ENCODE measurements at places on chromosomes 3 and 15.

DNA sequence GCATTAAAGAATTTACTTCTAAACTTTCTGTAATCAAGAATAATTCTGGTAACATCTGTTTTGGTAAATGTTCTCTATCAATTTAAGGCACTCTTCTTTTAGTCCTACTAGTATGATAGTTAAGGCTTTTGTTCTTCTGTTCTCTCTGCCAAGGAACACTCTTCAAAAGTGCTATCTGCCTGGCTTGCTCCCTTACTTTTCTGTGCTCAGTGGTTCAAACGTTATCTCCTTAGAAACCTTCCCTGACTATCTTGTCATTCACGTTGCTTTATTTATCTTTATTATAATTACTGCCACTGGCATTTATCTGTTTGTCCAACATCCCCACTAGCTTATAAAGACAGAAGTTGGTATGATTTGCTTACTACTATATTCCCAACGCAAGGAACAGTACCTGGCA is 59.2 kb downstream of the RFX7 start:
- no peak for DNase-seq

DNA sequence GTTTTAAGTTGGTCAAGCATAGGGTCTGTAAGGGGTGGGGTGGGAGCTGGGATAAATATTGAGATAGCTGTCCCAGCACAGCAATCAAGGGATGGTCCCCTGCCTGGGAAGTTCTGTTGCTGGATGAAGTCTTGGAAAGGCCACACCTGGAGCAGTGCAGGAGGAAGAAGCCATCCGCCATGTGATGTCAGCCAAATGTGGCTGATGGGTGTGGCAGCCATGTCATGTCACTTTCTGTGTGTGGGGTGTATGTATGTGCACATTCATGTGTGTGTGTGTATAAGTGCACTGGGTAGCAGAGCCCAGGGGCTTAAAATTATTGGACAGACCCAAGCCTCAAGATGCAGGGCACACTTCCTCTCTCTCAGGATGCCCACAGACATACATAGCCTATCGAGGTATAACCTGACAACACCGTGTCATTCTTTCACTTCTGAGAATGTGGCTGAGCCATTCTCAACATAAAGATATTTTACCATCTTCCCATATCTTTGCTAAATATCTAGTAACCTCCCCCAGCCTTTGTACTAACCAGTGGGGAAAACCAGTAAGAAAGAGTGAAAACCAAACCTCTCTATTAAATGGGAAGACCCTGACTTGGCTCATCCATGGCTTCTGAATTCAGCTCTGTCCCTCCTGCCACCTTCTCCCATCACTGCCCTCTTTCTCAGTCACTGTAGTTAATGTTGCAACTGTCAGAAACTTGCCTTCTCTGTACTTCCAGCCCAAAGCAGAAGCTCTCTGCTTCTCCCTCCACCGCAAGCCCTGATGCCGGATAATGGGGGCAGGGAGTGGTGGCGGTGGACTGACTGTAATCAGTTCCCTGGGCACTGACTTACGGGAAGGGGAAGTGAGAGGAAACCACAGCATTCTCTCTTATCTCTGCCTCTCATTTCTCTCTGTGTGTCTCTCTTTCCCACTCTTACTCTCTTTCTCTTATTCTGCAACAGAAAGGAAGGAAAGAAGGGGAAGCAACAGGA is 11.2 kb downstream of the TNFSF10 start:
- DNase-seq: no peak

DNA sequence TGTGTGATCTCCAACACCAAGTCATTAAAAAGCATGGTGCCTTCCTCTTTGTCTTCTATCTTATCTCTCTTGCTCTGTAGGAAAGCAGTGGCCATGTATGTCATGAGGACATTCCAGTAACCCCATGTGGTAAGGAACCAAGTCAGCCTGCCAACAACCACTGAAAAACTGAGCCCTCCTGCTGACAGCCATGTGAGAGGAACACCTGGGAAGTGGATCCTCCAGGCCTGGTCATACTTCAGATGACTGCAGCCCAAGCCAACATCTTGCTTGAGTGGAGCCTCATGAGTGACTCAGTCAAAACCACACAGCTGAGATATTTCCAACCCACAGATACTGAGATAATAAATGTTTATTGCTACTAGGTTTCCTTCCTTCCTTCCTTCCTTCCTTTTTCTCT is 597.3 kb downstream of the ZIC1 start:
- DNase-seq: no peak

DNA sequence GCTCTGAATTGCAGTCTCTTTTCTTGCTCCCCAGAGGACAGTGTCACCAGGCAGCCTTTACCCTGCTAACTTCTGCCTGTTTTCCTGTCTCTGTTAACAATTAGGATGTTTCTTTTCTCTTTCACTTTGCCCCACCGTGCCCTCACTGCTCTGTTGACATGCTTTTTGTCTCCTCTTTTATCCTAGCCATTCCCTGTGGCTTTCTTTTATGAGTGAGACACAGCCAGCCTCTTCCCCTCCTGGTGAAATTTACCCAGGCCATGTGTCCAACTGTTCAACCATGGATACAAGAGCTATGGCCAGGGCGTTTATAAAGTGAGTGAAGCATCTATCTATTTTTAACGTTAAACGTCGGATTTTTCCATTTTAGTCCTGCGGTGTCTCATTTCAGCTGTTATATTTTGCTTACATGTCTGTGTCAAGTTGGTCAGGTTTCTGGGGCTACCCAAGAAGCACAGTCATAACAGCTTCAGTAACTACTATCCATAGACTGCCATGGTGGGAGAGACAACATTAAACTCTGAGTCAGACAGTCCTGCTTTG is 443.2 kb upstream of the AZI2 start:
- no peak for DNase-seq

DNA sequence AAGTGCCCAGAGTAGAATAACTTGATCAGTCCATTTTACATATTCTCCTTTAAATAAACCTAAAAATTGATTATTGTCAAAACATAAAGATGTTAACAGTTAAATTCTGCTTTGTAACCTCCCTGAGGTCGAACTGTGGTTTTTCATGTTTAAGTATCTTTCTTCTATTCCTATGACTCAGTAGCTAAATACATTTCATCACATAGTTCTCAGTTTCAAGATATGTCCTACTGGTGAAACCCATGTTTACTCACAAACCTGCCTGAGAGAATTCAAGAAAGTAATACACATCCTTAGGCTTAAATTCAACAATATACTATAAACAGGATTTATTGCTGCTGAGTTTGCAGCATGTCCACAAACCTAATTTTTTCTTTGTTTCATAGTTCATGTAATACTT is 692.9 kb downstream of the ZPLD1 start:
- peak; percentile 30 for DNase-seq

- DNase-seq: no peak
Measured at GRCh38 chr3:107250221-107250620, 127.0 kb upstream of the CCDC54 start.

DNA sequence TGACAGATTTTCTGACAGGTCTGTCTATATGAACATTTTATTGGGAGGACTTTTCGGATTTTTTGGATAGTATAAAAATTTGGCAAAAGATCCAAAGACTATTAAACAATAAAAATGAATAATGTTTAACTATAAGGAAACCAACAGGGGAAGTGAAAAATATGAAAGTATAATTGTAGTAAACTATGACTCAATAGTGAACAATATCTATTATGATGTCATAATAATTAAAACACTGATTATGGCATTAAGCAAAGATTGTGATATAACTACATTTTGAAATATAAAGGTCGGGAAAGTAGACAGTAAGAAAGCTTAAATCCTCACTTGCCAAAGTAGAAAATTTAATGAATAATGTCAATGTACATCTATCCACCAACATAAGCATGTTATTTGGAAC is 44.3 kb upstream of the CNTN6 start:
- DNase-seq: no peak

DNA sequence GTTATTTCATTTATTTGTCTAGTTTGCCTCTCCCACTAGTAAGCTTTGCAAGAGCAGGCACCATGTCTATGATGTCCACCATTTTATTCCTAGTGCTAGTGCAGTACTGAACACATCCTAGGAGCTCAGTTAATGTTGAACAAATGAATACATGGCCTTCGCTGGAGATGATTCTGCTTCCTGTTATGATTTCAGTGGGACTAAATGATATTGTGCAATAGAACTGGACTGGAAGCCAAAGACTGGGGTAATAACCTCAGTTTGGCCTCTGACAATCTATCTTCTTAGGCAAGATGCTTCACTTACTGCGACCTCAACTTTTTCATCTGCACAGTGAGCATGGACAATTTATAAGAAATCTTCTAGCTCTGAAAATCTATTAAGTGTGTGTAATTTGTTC is 191.3 kb downstream of the ADAMTSL3 start:
- no peak for DNase-seq

DNA sequence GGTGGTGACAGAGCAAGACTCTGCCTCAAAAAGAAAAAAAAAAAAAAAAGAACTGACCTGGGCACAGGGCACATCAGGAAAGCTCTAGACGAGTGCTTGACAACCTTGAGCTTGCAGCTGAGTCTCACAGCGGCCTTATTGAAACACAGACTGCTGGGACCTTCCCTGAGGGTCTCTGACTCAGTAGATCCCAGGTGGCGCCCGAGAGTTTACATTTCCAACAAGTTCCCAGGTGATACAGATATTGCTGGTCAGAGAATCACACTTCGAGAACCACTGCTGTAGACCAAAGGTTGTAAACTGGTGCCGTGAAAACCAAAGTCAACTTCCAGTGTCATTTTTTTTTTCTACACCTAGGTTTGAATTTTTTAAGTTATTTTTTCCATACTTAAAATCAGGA is 573.2 kb upstream of the MDFIC2 start:
- DNase-seq: no peak

DNA sequence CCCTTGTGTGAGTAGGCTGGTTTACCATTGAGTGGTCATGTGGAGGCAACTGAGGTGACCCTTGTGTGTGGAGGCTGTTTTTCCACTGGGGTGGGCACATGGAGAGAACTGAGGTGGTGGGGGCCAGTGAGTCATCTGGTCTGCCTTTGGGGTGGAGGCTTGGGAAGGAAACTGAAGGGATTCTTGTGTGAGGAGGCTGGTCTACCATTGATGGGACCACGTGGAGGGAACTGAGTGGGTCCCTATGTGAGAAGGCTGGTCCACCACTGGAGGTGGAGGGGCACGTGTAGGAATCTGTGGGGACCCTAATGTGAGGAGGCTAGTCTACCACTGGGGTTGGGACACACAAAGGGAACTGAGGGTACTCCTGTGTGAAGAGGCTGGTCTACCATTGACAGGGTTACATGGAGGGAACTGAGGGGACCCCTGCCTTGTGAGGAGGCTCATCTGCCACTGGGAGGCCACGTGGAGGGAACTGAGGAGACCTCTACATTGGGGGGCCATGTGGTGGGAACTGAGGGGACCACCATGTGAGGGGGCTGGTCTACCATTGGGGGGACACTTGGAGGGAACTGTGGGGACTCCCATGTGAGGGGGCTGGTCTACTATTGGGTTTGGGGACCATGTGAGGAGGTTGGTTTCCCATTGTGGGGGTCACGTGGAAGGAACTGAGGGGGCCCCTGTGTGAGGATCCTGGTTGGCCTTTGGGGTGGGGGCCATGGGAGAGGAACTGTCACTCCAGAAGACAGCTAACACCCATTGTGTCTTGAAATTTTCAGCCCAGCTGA is 164.5 kb downstream of the WNT7A start:
- peak; percentile 4 for DNase-seq

DNA sequence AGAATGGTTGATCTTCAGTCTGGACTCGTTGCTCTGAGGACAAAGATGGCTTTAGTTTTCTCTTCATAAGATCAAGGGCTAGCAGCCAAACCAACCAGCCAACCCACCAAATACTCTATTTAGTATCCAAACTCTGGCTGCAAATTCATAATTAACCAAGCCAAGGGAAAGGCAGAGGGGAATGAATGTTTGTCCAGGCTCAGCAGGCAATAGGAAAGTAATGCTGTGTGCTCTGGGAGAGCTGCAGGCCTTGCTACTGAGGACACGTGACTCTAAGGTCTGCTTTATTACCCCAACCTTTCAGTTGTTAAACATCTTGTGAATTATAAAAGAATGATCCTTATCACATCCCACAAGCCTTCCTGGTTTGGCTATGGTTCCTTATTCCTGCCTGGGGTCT is 52.3 kb upstream of the GALNT15 start:
- DNase-seq: no peak

DNA sequence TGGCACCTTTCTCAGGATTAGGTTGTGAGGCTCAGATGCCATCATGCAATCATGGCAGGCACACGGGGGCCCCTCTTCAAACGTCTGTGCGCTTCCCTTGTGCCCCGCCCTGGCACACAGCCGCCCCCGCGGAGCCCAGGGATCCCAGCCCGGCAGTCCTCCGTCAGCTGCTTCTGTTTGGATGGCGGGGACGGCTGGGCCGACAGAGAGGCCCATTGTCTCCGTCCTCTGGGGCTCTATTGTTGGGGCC is 849 bp upstream of the HDAC11 start:
- no peak for DNase-seq

GRCh38 chr15:91413142-91413541 is 313.1 kb downstream of the SV2B start:
- DNase-seq: no peak

GRCh38 chr15:48891232-48891765 is 13.4 kb downstream of the EID1 start:
- no peak for DNase-seq

GRCh38 chr3:78919021-78919755 is 848.6 kb downstream of the ROBO1 start:
- DNase-seq: peak; percentile 20

DNA sequence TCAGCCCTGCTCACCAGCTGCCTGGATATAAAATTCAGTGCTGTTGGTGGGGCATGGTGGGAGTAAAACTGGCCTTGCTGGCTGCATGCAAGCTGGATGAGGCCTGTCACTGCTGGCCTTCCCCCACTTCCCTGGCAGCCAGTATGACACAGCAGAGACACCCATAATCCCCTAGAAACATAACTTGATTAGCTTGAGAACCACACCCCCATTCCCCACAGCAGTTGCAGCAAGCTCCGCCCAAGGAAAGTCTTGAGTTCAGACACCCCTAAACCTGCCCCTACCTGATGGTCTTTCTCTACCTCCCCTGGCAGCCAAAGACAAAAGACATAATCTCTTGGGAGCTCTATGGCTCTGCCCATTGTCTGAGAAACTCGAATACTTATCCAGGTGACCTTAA is 405.1 kb upstream of the NECTIN3 start:
- DNase-seq: no peak

- no peak for DNase-seq
Measured at GRCh38 chr3:191792580-191792979, 331.6 kb downstream of the PYDC2 start.

- DNase-seq: no peak
Measured at GRCh38 chr3:159749406-159749805, 239.2 kb upstream of the IL12A start.

- no peak for DNase-seq
Measured at GRCh38 chr15:29130951-29131839, 138.4 kb downstream of the NSMCE3 start.

DNA sequence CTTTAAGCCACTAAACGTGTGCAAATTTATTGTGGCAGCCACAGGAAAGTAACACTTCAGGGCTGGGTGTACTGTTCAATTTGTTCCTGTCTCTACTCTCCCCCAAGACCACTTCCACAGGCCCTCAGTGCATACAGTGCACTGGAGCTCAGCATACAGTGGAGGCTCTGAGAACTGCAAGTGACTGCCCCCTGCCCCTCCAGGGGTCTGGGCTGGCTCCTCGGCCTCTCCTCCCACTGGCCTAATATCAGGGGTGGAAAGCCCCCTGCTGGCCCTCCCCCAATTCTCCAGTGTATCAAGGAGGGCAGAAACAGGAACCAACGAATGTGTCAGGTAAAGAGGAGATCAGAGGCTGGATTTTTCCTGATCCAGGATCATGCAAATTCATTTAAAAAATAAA is 19.9 kb upstream of the HEG1 start:
- DNase-seq: no peak

- no peak for DNase-seq
Measured at GRCh38 chr15:47582233-47582632, 135.1 kb upstream of the SEMA6D start.

GRCh38 chr3:111542611-111543300 is 759 bp downstream of the CD96 start:
- DNase-seq: no peak
